ENCODE measurements at places on chromosomes 13 and 19. TPM values are rescaled to one million over a fixed set of nuclear protein-coding genes. Genes with fewer than 3 reads are reported as not detected.

Gene ZNF135
- total RNA-seq: 11.0 TPM

Gene AP1M2
- total RNA-seq: not detected

Gene CYSLTR2
- 1.4 TPM for total RNA-seq

Gene KIR3DL2
- total RNA-seq: not detected

Gene PRKCG
- total RNA-seq: not detected

Gene ZNF793
- 10.6 TPM for total RNA-seq

Gene SIGLECL1
- not detected for total RNA-seq

Gene IL17D
- total RNA-seq: 4.9 TPM

Gene SNRPA
- total RNA-seq: 58.3 TPM

Gene CILP2
- 0.27 TPM for total RNA-seq

Gene CAMSAP3
- not detected for total RNA-seq

Gene ZNF14
- total RNA-seq: 11.3 TPM

Gene FUT6
- not detected for total RNA-seq

Gene ZIK1
- total RNA-seq: 4.9 TPM

Gene TBXA2R
- total RNA-seq: 11.2 TPM

Gene PLEKHJ1
- 34.2 TPM for total RNA-seq

Gene TEX26
- 0.31 TPM for total RNA-seq

Gene KLK3
- not detected for total RNA-seq

Gene KLK12
- not detected for total RNA-seq

Gene FFAR1
- total RNA-seq: not detected

Gene CGB3
- total RNA-seq: not detected

Gene BSG
- 246 TPM for total RNA-seq

Gene ZNF615
- 18.7 TPM for total RNA-seq

Gene ZNF554
- total RNA-seq: 7.2 TPM

Gene FAAP24
- total RNA-seq: 0.89 TPM

Gene LCP1
- 52.7 TPM for total RNA-seq

Gene CLDN10
- not detected for total RNA-seq

Gene BRME1
- total RNA-seq: 3.4 TPM

Gene ZNF724
- total RNA-seq: 1.7 TPM

Gene KL
- total RNA-seq: 7.4 TPM

Gene FCAR
- total RNA-seq: 5.2 TPM

Gene CEACAM7
- total RNA-seq: not detected

Gene KLK1
- 2.1 TPM for total RNA-seq

Gene ZNF649
- 16.3 TPM for total RNA-seq

Gene POSTN
- 27.6 TPM for total RNA-seq

Gene POU4F1
- not detected for total RNA-seq

Gene CBY2
- total RNA-seq: not detected

Gene YIF1B
- total RNA-seq: 25.1 TPM

Data from sciatic nerve (tissue), 2 donors.